Activated T-helper 2 cell treated with anti-CD3 and anti-CD28 coated beads, Interferon-gamma antibody, Interleukin-2, Interleukin-4, amounts not matched to agents 10 μg/mL and 5 μg/mL and 100 μg/mL, durations not matched to agents 14 hours and 24 hours and 36 hours (primary cell): ENCODE measurements at places on chromosomes 6 and 20.

- H3K4me1 ChIP-seq: peaks cover 6% of the 10 kb centered on the region
- H3K27ac ChIP-seq: no peak overlapping the region
- H3K4me3 ChIP-seq: no peak overlapping the region
- DNase-seq: no peak
- peaks cover 33% of the 10 kb centered on the region for H3K27me3 ChIP-seq
- no peaks in the 10 kb centered on the region for H3K36me3 ChIP-seq
These were observed 10.9 kb downstream of the FOXF2 start for GRCh38 chr6:1400126-1400850.

DNA sequence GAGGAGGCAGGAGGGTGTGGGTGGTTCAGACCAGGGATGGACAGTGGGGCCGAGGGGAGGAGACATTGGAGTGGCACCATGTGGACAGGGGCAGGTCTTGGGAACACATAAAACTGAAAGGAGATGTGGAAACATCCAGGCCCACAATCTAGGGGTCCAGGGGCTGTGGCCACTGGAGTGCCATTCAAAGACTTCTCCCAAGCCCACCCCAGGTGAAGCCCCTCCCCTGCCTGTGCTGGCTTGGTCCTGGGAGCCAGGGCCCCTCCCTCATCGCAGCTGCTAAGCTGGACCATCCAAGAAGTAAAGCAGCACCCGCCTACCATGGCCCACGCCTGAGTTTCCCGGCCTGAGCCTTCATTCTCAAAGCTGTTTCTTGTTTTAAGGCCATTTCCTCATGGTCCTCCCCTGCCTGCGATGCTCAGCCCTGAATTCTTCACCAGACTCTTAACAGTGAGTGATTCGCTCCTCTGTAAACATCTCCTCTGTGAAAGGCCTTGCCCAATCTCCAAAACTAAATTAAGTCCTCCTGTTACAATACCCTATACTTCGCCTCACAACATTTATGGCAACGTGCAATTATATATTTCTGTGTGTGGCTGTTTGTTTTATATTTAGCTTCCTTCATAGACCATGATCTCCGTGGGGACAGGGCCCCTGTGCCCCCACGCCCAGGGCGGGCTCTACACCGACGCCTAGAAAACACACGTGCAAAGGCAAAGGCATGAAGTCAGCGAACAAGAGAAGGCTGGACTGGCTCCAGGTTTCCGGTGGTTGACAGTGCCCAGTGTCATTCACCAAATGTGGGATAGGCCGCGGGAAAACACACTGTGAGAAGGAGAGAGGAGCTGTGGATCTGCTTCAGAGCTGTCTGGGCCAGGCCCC is 267.8 kb downstream of the ERMARD start:
- H3K27me3 ChIP-seq: peaks cover 23% of the 10 kb centered on the region
- no peaks in the 10 kb centered on the region for H3K4me1 ChIP-seq
- DNase-seq: no peak
- no peaks in the 10 kb centered on the region for H3K36me3 ChIP-seq
- no peak overlapping the region for H3K27ac ChIP-seq
- no peak overlapping the region for H3K4me3 ChIP-seq

GRCh38 chr20:49584418-49585382 is 16.8 kb upstream of the PTGIS start:
- H3K36me3 ChIP-seq: peaks cover 49% of the 10 kb centered on the region
- H3K4me3 ChIP-seq: no peak overlapping the region
- H3K27me3 ChIP-seq: no peaks in the 10 kb centered on the region
- H3K4me1 ChIP-seq: peaks cover 56% of the 10 kb centered on the region
- H3K27ac ChIP-seq: peak overlapping the region; percentile 62

DNA sequence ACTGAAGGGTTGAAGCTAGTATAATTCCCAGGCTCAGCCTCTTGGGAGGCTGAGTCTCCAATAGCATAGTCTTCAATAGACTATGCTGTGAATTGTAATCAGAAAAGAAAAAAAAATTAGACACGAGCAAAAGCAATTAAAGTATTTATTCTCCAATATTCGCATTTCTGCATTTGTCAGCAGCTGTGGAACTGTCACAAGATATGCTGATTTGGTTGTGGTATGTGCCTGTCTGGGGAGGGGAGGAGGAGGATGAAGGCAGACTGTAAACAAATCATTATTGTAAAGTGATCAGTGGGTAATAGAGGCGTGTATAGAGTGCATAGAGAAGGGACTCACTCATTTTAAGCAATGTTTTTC is 10.1 kb upstream of the BICRAL start:
- no peaks in the 10 kb centered on the region for H3K27me3 ChIP-seq
- peaks cover 9% of the 10 kb centered on the region for H3K36me3 ChIP-seq
- H3K4me1 ChIP-seq: peaks cover 52% of the 10 kb centered on the region
- peak overlapping the region; percentile 74 for H3K4me3 ChIP-seq
- peak overlapping the region; percentile 100 for H3K27ac ChIP-seq

- no peaks in the 10 kb centered on the region for H3K27me3 ChIP-seq
- H3K27ac ChIP-seq: no peak overlapping the region
- DNase-seq: no peak
- no peaks in the 10 kb centered on the region for H3K4me1 ChIP-seq
These were observed 28.9 kb downstream of the ELMO2 start for GRCh38 chr20:46377518-46377917.

DNA sequence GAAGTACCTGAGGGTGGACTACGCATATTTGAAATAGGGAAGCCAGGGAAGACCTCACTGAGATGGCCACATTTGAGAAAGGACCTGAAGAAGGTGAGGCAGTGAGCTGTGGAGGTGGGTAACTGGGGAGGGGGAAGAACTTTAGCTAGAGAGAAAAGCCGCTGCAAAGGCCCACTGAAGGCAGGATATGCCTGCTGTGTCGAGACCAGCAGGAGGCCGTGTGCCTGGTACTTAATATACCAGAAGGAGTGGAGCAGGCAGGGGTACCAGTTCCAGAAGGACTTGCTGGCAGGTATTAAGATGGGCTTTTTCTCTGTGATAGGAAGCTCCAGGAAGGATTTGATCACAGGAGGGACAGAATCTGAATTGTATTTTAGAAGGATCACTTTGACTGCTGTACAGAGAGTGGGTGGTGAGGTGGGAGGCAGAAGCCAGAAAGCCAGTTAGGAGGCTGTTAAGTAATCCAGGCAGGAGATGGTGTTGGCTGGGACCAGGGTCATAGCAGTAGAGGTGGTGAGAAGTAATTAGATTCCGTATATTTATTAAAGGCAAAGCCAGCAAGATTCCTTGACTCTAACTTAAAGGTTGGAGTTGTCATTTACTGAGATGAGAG is 54.2 kb upstream of the FANCE start:
- H3K27me3 ChIP-seq: no peaks in the 10 kb centered on the region
- peaks cover 5% of the 10 kb centered on the region for H3K36me3 ChIP-seq
- no peak for DNase-seq
- H3K27ac ChIP-seq: no peak overlapping the region
- no peak overlapping the region for H3K4me3 ChIP-seq
- H3K4me1 ChIP-seq: peaks cover 28% of the 10 kb centered on the region

DNA sequence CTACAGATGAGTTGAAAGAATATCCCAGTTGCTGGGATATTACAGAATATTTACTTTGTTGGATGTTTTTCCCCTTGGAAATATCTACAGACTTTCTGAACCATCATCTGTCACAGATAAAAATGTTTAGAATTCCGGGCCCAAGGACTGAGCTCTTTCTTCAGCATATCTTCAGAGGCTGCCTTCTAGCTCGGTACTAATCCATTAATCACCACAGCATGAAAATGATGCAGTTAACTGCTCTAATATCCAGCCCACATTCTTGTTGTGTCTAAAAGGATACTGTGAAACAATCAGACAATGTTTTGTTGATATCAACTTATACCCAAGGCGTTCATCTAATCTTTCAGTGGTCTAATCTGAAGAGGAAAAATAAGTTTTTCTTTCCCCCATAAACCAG is 247.4 kb downstream of the TBC1D32 start:
- no peak overlapping the region for H3K4me3 ChIP-seq
- no peak for DNase-seq
- no peaks in the 10 kb centered on the region for H3K4me1 ChIP-seq
- no peaks in the 10 kb centered on the region for H3K27me3 ChIP-seq
- no peak overlapping the region for H3K27ac ChIP-seq

GRCh38 chr20:59947376-59947775 is 7.2 kb downstream of the FAM217B start:
- H3K4me1 ChIP-seq: peaks cover 14% of the 10 kb centered on the region
- no peak overlapping the region for H3K27ac ChIP-seq
- H3K4me3 ChIP-seq: no peak overlapping the region
- peaks cover 26% of the 10 kb centered on the region for H3K36me3 ChIP-seq

DNA sequence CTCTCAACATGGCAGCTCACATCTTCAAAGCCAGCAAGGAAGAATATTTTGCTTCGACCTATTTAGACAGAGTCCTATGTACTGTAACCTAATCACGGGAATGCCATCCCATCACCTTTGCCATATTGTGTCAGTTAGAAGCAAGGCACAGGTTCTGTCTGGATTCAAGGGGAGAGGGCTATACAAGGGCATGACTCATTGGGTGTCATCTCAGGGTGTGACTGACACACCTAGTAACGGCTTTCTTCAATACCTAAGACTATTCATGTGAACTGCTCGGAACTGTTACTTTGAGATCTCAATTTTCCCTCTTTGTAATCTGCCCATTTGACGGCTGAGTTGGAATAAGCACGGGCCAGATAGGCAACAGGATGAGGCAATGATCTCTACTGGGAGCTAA is 135.6 kb upstream of the HDGFL1 start:
- H3K36me3 ChIP-seq: no peaks in the 10 kb centered on the region
- no peak for DNase-seq
- H3K4me1 ChIP-seq: no peaks in the 10 kb centered on the region
- no peak overlapping the region for H3K27ac ChIP-seq
- H3K27me3 ChIP-seq: no peaks in the 10 kb centered on the region

GRCh38 chr20:23625236-23625964 is 12.4 kb downstream of the CST3 start:
- H3K4me3 ChIP-seq: no peak overlapping the region
- H3K27me3 ChIP-seq: peaks cover 6% of the 10 kb centered on the region
- DNase-seq: no peak
- H3K36me3 ChIP-seq: no peaks in the 10 kb centered on the region
- peaks cover 2% of the 10 kb centered on the region for H3K4me1 ChIP-seq

- no peaks in the 10 kb centered on the region for H3K27me3 ChIP-seq
- H3K4me1 ChIP-seq: peaks cover 22% of the 10 kb centered on the region
- H3K36me3 ChIP-seq: peaks cover 16% of the 10 kb centered on the region
These were observed 41.8 kb downstream of the DSTN start for GRCh38 chr20:17611540-17612286.

- H3K27ac ChIP-seq: peak overlapping the region; percentile 70
- DNase-seq: no peak
- H3K4me3 ChIP-seq: peak overlapping the region; percentile 5
- no peaks in the 10 kb centered on the region for H3K27me3 ChIP-seq
- no peaks in the 10 kb centered on the region for H3K36me3 ChIP-seq
- H3K4me1 ChIP-seq: peaks cover 37% of the 10 kb centered on the region
These were observed 40.6 kb downstream of the TXLNB start for GRCh38 chr6:139251045-139251690.

- peaks cover 29% of the 10 kb centered on the region for H3K4me1 ChIP-seq
- H3K27me3 ChIP-seq: peaks cover 3% of the 10 kb centered on the region
- DNase-seq: peak; percentile 62
These were observed 234.9 kb upstream of the MCHR2 start for GRCh38 chr6:100228834-100229441.

DNA sequence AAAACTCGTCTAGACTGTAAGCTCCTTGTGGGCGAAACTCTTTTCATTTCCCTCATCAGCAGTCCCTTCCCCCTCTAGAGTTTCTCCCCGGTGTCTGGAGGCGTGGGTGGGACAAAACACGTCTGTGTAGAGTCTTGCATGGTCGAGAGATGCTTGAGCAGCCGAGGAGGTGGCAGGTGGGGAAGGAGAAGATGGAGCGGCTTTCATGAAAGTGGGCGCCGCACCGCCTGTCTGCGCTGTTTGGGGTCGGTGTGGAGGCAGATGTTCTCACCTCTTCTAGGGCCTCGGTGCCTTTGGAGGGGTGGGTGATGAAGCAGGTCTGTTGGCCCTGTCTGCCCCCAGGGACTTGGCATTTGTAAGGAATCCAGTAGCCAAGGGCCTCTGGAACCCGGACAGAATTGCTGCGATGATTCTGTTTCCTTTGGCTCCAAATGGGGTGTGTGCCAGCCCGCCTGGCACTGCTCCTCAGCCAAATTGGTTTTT is 1.2 kb downstream of the BRPF3 start:
- H3K36me3 ChIP-seq: peaks cover 36% of the 10 kb centered on the region
- peaks cover 31% of the 10 kb centered on the region for H3K4me1 ChIP-seq
- H3K27me3 ChIP-seq: no peaks in the 10 kb centered on the region
- H3K27ac ChIP-seq: peak overlapping the region; percentile 88
- H3K4me3 ChIP-seq: peak overlapping the region; percentile 85

- H3K36me3 ChIP-seq: peaks cover 55% of the 10 kb centered on the region
- H3K4me1 ChIP-seq: peaks cover 49% of the 10 kb centered on the region
- no peak overlapping the region for H3K27ac ChIP-seq
- H3K4me3 ChIP-seq: no peak overlapping the region
- DNase-seq: no peak
These were observed 6.2 kb downstream of the TRIM26 start for GRCh38 chr6:30206799-30207618.

DNA sequence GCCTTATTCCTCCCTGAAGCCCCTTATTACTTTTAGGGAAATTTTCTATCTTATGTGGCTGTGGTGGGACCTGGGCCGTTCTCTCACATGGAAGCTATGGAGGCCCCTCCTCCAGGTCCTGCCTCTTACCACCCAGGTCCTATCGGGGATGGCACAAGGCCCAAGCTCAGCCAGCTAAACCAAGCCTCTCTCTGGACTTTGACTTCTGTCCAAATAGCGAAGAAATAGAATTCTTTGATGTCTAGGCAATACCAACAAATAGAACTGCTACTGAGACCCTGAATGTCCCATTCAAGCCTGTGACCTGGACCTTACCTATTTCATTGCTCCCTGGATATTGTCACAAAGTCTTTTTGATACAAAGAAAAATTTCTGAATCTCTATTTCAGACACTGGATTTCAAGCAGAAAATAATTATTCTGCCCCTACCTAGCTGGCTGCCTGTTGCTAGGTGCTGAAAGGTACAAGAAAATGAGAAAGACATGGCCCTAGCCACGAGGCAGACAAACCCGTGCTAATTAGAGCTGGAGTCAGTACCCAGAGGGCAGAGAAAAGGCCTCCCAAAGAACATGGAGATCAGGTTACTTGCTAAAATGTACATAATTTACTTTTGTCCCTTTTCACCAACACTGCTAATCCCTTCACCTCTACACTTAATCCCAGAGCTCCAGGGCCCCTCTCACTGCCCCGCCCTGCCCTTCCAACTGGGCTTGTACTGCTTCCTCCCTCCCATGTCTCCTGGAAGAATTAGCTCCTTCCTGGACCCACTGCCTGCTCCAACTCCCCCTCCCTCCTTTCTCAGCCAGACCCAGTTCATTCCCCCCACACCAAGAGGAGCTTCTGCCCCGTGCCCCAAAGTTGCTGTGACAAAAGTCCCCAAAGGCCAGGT is 15.5 kb upstream of the NNAT start:
- no peak overlapping the region for H3K4me3 ChIP-seq
- DNase-seq: no peak
- no peak overlapping the region for H3K27ac ChIP-seq
- H3K27me3 ChIP-seq: no peaks in the 10 kb centered on the region
- H3K36me3 ChIP-seq: no peaks in the 10 kb centered on the region

DNA sequence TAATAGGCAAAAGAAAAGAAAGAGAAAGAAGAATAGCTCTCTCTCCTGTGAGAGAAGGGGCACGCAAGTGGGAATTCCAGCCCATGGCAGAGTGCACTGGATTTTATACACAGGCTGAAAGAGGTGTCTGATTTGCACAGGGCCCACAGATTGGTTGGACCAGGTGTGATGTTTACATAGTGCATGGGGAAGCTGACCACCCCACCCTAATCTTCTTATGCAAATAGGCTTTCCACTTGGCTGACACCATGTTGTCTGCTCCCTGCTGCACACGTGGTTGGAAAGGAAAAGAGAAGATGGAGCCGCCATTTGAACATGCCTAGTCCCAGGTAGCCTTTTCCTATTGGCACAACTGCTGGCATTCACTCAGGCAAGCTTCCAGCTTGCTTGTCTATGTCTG is 20.2 kb downstream of the MICA start:
- DNase-seq: no peak
- peaks cover 36% of the 10 kb centered on the region for H3K27me3 ChIP-seq
- no peaks in the 10 kb centered on the region for H3K36me3 ChIP-seq
- no peak overlapping the region for H3K4me3 ChIP-seq
